ENCODE measurements at places on chromosomes 2 and 18.

GRCh38 chr2:120358734-120359465 lies 13.0 kb downstream of the INHBB start:
- DNase-seq, result no peak

DNA sequence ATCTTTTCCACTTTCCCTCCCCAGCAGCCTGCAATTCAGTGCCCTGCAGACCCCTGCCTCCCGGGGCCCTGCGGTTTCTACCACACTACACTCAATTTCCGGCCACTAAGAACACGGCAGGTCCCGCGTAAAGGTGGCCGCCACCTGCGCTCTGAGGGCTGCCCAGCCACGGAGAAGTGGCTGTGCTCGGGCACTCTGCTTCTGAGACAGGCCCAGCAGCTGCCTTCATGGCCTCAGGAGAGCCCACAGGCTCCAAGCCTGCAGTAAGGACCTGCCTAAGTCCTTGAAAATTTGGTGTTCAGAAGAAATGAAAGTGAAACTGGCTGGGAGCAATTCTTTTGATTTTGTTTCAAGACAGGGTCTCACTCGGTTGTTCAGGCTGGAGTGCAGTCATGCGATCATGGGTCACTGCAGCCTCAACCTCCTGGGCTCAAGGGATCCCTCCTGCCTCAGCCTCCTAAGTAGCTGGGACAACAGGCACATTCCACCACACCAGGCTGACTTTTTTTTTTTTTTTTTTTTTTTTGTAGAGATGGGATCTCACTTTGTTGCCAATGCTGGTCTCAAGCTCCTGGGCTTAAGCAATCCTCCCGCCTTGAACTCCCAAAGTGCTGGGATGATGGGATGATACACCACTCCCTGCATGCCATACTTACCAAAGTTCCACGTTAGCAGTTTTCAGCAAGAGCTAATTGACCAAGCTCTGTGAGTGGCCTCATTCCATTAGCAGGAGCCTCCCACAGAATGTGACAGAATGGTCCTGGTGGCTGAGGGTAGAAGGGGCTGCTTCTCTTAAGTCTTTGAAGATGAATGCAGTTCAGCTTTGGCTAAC lies 14.6 kb upstream of the ALPP start:
- DNase-seq, result no peak

DNA sequence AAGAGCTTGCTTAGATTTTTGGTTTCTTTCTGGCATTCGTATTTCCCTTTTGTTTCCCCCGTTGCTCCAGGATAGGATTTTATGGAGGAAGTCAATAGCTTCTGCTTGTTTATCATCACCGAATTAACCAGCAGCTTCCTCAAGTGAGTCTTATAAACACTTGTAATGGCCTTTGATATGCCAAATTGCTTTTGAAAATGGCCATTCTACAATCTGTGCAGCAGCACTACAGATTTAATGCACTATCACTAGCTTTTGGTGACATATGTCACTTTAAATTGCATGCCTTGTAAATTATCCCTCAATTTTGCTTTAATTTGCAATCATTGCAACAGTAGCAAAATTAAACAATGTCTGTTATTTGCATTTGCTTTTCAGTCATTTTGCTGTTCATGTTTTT lies 774.7 kb downstream of the METTL4 start:
- no peak for DNase-seq

GRCh38 chr18:58345875-58346274 lies 283.0 kb downstream of the ALPK2 start:
- DNase-seq, result no peak

- no peak for DNase-seq
Observed at GRCh38 chr2:235204948-235205347, 253.1 kb downstream of the SH3BP4 start.

GRCh38 chr18:55095584-55095983 lies 136.3 kb upstream of the CCDC68 start:
- DNase-seq, result no peak

- no peak for DNase-seq
Observed at GRCh38 chr2:125855204-125855603, 800.8 kb upstream of the GYPC start.

GRCh38 chr2:208350610-208351009 lies 56.0 kb upstream of the PTH2R start:
- DNase-seq, result no peak

DNA sequence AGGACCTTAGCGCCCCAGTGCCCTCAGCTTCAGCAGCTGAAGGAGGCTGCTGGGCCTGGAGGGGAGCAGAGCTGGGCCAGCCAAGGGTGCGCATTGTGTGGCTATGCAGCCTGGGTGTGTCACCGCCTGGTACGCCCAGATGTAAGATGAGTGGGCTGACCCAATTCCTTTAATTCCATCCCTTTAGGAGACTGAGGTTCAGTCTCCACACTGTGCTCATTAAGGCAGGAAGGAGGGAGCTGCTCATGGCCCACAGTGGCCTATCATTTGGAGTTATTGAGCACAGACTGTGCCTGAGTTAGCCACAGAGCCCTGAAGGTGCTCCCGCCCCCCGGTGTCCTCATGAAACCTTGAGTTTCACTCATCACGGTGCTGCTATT lies 194.1 kb upstream of the GLI2 start:
- no peak for DNase-seq

GRCh38 chr18:48637081-48637990 lies 98.5 kb downstream of the CTIF start:
- no peak for DNase-seq

DNA sequence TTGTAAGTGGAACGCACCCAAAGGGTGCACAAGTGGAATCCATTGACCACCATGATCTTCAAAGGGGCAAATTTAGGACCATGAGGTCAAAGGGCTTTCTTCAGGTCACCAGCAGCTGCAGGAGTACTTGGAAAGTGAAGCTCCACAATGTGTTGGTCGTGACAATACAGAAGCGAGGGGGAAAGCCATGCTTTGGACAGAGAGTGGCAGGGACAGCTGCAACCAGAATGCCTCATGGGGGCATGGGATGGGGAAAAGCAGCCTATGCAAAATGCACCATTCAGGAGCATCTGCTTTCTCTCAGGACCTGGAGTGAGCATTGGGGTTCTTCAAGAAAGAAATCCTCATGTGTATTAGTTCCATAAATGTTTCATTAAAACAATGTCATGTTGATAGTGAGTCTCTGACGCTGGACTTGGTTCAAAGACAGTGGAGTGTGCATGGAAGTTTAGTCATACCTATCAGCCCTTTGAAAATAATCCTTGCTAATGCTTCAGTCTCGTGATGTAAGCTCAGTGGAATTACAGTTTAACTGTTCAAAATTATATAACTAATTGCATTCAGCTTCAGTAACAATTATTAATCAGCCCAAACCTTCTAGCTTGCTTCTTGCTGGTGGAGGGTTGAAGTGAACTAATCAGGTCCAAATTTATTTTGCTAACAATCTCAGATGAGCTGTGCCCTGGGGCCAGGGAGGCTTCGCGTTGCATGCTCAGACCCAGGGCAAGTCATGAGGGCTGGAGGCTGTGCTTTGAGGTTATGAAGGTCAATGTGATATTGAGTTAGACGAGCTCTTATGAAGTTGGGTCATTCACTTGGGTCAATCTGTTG lies 41.6 kb downstream of the ACKR3 start:
- no peak for DNase-seq

GRCh38 chr2:240997856-240998705 lies at the start of gene SNED1:
Gene SNED1, plus strand, starts transcription at chr2:240998618. Its CDS starts 220 bp downstream, at chr2:240998838.
- DNase-seq, result peak; percentile 85

DNA sequence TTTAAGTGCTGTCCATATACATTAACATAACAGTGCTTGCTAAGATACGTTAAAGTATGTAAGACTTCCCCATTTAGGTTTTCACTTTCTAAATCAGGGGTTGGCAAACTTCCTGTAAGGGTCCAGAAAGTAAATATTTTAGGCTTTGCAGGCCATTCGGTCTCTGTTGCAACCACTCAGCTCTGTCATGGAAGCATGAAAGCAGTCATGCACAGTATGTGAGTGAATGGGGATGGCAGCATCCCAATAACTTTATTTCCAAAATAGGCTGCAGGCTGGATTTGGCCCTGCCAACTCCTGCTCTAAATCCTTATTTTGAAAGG lies 128.7 kb downstream of the PLA2R1 start:
- DNase-seq, result no peak

- DNase-seq, result no peak
Observed at GRCh38 chr18:23828426-23828825, 139.2 kb downstream of the LAMA3 start.

GRCh38 chr2:134943540-134943939 lies 24.9 kb downstream of the CCNT2 start:
- DNase-seq, result no peak

DNA sequence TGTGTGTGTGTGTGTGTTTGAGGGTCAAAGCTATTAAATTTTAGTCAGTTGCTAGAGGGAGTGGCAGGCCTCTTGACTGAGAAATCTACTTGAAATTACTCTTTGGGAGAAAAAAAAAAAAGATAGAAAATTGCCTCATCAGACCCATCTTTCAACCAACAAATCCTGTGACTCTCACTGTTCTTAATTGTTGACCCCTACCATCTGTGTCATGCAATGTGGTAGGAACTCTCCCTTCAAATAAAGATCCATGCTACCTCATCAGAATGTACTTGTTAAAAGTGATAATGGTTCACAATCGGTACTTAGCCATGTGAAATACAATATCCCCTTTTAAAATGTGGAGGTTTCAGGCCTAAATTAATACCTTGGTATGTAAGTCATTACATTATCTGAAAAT lies 670.8 kb upstream of the FANCL start:
- no peak for DNase-seq

DNA sequence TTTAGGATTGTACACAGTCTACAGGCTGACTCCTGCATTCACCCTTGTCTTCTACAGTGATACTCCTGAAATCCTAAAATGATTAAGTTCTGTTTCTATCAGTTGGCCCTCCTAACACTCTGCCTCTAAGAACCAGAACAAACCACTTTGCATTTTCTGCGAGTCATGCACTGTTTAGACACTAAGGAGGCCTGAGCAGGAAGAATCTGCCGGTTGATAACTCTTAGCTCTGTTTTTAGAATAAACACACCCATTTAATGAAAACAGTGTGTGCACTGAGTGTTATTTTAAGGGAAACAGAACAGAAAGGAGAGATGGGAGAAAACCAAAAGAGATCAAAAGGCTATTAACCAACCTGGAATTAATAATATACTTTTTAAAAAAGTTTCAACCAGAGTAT lies 22.9 kb upstream of the SSB start:
- no peak for DNase-seq

- DNase-seq, result no peak
Observed at GRCh38 chr2:138521821-138522220, 20.3 kb downstream of the SPOPL start.

DNA sequence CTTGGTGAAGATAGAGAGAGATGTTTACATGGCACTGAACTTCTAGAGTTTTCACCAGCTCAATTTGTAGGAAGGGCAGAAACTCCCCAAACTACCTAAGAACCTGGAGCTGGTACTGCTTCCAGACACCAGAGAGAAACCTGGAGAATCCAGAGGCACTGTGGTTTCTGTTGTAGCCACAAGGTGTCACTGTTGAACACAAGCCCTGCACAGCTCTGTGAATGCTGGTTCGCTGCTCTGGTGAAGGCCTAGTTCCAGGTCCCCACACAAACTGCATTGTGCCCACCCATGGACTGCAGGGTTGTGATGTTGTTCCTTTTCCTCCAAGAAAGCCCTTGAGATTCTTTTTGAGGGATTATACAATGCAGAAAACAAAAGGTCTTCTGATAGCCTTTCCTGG lies 150.5 kb upstream of the HS6ST1 start:
- peak; percentile 37 for DNase-seq

DNA sequence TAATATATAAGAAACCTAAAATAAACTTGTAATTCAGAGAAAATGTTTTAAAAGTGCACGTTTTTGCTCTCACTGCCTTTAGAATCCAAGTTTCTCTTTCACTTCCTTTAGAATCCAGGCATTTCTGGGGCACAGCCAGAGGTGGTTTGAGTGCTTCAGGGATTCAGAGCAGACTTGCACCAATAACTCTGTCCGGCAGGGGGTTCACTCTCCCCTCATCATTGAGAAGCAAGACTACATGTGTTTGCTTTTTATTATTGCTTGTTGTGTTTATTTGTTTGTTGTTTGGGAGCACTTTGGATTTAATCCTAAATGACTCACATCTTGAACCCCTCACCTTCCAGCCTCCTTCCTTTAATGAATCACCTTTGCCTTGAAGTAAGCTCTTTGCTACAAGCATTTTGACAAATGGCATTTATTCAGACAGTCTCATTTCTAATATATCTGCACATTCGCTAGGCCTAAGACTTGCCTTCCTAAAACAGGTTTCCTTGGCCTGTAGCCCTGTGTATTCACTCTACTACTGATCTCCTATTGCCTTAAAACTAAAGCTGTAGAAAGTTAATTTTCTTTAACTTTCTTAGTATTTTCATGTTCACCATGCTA lies 233.5 kb upstream of the ATP5MC3 start:
- no peak for DNase-seq

DNA sequence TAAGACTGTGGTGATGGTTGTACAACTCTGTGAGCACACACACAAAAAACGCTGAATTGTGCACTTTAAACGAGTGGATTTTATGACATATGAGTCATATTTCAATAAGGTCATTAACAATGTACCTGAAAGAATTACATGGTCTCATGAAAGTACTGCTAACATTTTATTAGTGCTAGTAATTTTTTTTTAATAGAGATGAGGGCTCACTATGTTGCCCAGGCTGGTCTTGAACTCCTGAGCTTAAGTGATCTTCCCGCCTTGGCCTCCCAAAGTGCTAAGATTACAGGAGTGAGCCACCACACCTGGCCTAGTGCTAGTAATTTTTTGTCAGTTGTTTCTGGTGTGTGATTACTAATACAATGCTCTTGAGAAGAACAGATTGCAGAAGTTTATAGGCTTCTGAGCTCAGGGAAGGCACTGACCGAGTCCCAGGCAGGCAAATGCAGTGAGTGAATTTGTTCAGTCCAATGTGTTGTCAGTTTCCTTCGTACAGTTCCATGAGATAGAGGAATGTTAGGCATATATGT lies 177.0 kb downstream of the TGIF1 start:
- DNase-seq, result no peak

DNA sequence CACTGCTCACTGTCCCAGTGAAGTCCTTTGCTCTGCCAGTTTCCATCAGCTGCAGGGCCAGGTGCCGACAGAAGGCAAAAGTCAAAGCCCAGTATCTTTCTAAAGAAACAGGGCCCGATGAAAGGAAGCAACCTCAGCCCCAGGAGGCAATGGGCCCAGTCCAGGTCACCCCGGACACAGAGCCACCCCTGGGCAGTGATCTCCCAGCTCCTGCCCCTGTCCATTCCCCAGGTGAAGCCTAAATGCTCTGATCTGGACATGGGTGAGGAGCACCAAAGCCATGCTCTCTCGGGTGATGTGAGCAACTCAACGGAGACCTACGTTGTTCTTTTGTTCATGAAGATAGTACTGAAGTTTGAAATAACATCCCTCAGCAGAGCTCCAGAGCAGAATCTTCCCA lies 61.6 kb downstream of the HDAC4 start:
- DNase-seq, result no peak

DNA sequence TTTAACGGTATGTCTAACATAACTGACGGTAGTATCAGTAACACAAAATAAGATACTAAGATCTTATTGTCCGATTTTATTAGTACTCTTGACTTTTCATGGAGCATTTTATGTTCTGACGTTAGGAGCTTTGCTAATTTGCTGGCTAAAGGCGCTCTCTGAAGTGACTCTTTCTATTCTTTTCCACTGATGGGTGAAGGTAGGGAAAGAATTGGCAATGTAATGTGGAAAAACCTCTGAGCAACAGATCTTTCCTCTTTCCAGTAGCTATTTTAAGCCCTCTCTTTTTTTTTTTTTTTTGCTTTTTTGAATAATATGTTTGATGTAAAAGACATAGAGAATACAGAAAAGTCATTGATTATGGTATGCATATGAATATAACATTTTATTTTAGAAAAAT lies 4.6 kb downstream of the CCNYL1 start:
- no peak for DNase-seq

Data from type B pancreatic cell (in vitro differentiated cells).